Adrenal gland (tissue), 19 donors: ENCODE measurements at places on chromosomes 13 and 19.
A peak's percentile ranks its signal among the peaks of the same experiment; 100 is the strongest.

DNA sequence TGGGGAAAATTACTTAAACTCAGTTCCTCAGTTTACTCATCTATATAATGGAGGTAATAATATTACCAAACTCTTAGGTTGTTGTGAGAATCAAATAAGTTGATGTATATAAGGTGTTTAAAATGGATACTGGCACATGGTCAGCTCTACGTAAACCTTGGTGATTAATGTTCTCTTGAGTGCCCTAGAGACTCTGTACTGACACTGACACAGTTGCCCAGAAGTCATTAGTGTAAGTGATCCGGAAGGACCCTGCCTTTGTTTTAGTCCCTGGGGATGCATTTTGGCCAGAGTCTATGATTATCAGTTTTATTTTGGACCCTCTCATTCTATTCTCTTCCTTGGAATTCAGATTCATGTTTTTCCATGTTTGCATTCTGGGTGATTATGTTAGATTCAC is 31.9 kb downstream of the CHST8 start:
- no peaks in the 10 kb centered on the region for H3K36me3 ChIP-seq
- H3K4me3 ChIP-seq = no peak overlapping the region
- peaks cover 4% of the 10 kb centered on the region for H3K27me3 ChIP-seq
- no peak overlapping the region for H3K27ac ChIP-seq

DNA sequence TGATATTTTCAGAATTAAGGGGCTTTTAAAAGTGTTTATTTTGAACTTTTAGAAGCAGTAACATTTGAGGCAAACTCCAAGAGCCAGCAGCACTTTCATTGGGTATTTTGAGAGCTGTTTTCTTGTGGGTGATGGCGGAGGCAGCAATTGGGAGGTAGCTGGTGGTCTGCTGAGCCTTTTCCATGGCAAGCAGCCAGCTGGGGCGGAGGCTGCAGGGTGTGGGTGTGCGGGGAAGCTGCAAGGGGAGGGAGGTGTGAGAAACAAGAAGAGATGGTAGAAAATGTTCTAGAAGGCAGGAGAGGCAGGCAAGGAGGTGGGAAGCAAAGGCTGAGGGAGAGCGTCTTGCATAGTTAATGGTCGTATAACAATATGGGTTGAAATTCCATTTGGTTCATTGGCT is 223.4 kb upstream of the HTR2A start:
- no peaks in the 10 kb centered on the region for H3K36me3 ChIP-seq
- no peak overlapping the region for H3K27ac ChIP-seq
- H3K4me3 ChIP-seq = no peak overlapping the region
- no peak for DNase-seq
- H3K4me1 ChIP-seq = no peaks in the 10 kb centered on the region
- no peaks in the 10 kb centered on the region for H3K27me3 ChIP-seq

DNA sequence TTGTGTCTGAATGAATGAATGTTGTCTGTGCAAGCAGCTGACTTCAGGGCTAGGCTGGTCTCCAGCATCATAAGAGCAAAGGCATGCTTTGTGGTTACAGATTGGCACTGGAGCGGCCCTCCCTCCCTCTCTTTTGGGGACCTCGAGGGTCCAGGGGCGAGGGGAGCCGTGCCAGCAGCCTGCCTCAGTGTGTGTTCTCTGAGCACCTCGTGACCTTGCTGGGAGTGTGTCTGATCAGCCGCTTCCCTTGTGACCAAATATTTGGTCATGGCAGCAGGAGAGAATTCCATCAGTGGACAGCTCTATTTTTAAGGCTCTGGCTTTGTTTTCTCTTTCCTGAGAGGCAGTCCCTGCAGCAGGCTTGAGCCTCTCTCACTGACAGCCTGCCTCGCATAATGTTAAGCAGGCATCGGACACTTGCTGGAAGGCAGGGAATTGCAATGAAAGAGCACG is 329.7 kb downstream of the UQCRFS1 start:
- DNase-seq = no peak
- no peaks in the 10 kb centered on the region for H3K36me3 ChIP-seq
- no peak overlapping the region for H3K4me3 ChIP-seq
- H3K27me3 ChIP-seq = peaks cover 5% of the 10 kb centered on the region
- no peaks in the 10 kb centered on the region for H3K4me1 ChIP-seq

DNA sequence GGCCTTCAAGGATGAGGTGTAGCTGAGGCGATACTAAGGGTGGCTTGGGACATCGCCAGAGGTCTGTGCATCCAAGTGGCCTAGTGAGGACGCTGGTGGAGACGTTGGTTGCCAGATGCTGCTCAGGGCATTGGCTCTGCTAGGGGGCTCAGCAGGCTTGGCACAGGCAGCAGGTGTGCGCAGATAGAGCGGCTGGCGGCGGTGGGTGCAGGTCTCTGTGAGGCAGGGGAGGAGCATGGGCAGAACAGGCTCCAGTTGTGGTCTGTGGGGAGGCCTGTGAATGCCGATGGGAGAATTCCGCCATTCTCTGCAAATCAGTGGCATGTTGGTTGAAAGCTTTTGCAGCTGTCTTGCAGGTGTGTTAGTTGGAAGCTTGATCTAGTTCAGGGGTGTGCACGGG is 21.2 kb downstream of the PRAM1 start:
- H3K4me3 ChIP-seq = no peak overlapping the region
- H3K36me3 ChIP-seq = no peaks in the 10 kb centered on the region
- no peaks in the 10 kb centered on the region for H3K27me3 ChIP-seq
- DNase-seq = no peak

DNA sequence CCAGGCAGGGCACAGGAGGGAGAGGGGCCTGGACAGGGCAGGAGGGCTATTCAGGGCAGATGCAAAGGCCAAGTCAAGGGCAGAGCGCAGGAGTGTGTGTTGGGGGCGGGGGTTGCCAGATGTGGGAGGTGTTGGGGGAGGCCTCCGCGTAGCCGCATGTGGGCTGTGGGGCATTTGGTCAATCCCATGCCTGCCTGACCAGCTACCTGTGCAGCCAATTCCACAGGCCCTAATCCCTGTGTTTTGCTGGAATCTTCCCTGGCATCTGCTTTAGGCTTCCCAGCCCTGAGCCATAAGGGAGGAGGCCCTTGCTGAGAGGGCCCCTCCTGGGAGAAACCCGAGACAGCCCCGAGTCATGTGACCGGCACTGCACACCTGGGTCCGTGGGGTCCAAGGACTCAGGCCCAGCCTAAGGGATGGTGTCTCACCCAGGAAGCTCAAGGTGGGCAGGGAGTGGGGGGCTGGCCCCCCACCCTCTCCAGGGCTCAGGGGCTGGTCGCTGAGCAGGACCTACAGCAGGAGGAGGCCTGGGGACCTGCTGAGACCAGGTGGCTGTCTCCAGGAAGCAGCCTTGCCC is 20.3 kb downstream of the RFX1 start:
- H3K27me3 ChIP-seq = no peaks in the 10 kb centered on the region
- peaks cover 12% of the 10 kb centered on the region for H3K4me1 ChIP-seq
- H3K27ac ChIP-seq = peak overlapping the region; percentile 62
- no peak overlapping the region for H3K4me3 ChIP-seq

- H3K36me3 ChIP-seq = no peaks in the 10 kb centered on the region
- DNase-seq = no peak
- no peak overlapping the region for H3K4me3 ChIP-seq
- no peak overlapping the region for H3K27ac ChIP-seq
- H3K27me3 ChIP-seq = no peaks in the 10 kb centered on the region
Observed at GRCh38 chr13:23710366-23710765, 140.2 kb downstream of the TNFRSF19 start.

DNA sequence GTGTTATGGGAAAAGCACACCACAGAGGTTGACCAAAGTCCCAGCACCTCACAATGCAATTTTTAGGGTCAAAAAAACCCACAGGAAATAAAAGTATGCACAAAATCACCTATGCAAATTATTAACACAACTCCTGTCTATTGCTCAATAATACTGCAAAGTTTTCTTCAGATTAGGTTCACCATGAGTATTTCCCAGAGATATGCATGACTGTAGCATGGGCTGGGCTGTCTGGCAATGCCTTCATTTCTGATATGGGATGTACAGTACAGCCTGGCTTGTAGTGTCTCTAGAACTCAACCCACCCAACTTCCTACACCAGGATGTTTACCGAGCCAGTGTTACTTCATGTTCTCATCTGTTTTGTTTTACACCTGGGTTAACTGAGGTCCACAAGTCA is 698.7 kb upstream of the ARGLU1 start:
- no peak overlapping the region for H3K4me3 ChIP-seq
- H3K27me3 ChIP-seq = no peaks in the 10 kb centered on the region
- H3K27ac ChIP-seq = no peak overlapping the region
- H3K4me1 ChIP-seq = no peaks in the 10 kb centered on the region
- DNase-seq = no peak
- H3K36me3 ChIP-seq = no peaks in the 10 kb centered on the region

GRCh38 chr13:48232420-48233045 is 473 bp upstream of the ITM2B start:
- H3K27me3 ChIP-seq = no peaks in the 10 kb centered on the region
- H3K36me3 ChIP-seq = no peaks in the 10 kb centered on the region
- H3K4me3 ChIP-seq = peak overlapping the region; percentile 100
- H3K27ac ChIP-seq = peak overlapping the region; percentile 100

DNA sequence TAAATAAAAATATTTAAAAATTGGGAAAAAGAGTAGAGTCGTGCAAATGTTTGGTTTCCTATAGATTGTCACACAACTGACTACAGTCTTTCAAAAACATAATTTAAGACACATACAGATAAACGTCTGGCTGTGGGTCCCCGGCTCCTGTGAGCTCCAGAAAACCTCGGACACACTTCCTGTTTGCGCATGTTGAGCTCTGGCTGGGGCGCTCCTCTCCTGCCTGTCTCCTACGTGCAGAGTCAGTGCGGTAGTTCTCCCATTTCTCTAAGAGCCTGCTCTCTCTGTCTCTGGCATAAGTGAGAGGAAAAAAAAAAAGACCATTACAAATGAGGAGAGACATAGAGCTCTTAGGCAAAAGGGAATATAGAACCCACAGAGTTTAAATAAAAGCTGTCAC is 128.2 kb upstream of the OBI1 start:
- no peak for DNase-seq
- no peak overlapping the region for H3K4me3 ChIP-seq
- H3K36me3 ChIP-seq = no peaks in the 10 kb centered on the region
- no peaks in the 10 kb centered on the region for H3K4me1 ChIP-seq
- H3K27me3 ChIP-seq = no peaks in the 10 kb centered on the region

GRCh38 chr19:17406046-17406886 is 836 bp upstream of the BST2 start:
- H3K27ac ChIP-seq = peak overlapping the region; percentile 90
- no peak for DNase-seq
- H3K27me3 ChIP-seq = no peaks in the 10 kb centered on the region
- H3K36me3 ChIP-seq = no peaks in the 10 kb centered on the region
- peaks cover 49% of the 10 kb centered on the region for H3K4me1 ChIP-seq

DNA sequence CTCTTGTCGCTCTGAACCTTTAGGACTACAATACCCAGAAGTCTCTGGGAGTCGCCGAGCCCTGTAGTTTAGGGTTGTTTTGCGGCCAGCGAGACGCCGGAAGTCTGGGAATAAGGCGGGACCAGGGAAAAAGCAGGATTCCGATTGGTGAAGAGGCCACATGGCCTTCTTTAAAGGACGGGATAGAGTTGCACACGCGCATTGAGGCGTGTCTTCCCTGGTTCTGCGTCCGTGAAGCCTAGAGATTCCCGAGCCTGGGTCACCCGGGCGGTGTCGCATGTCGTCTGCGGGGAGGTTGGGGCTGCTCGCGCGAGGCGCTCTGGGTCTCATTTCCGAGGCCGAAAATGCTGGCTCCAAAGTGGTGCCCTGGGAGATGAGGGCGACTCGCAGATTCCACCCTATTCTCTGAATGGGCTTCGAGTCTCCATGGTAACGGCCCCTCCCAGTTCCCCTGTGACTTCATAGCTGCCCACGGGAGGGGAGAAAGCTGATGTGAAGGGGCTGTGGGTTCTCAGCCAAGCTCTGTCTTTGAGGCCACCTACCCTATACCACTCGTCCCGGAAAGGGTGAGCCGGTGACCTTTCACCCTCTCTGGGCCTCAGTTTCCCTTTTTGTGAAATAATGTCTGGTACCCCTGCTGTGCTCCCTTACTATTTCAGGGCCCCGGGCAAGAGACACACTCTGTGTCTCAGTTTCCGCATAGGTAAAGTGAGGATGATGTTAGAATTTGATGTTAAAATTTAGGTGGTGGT is 614 bp upstream of the ZSCAN5A start:
- H3K27ac ChIP-seq = peak overlapping the region; percentile 96
- DNase-seq = peak; percentile 96
- H3K27me3 ChIP-seq = no peaks in the 10 kb centered on the region
- peaks cover 5% of the 10 kb centered on the region for H3K4me1 ChIP-seq

DNA sequence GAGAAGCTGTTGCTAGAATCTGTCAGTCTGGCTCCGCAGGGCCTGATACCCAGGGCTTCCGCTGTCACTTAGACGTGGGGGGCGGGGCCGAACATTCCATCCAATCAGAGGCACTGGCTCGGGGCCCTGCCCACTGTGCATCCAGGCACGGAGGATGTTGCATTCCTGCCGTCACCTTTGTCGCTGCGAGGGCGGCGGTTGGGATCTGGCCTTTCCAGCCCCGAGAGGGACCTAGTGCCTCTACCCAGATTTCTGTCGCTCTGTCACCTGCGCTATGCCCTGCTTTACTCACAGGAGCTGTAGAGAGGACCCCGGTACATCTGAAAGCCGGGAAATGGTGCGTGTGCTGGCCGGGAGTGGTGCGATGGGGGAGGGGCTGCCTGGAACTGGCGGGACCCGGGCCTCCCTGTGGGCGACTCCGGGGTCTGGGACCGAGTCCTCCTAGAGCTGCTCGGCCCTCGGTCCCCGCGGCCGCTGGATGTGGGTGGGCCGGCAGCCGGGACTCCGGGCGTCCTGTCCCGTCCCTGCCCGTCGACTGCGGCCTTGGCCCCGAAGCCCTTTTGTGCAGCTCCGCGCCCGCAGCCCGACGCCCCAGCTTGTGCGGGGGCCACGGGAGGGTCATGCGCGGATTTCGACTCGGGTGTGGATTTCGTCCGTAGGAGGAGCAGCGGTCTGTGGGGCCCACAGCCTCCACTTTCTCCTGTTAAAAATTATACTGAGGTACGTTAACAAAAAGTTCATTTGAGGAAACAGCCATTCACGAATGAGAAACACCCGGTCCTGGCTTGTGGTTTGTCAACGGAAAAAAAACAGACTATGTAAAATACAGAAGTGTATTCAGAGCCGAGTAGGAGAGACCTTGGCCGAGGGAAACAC is at the start of gene ZNF439:
Gene ZNF439, plus strand, starts transcription at position 133 of the 876 bp plus-strand sequence. Its CDS starts 142 bp downstream, at position 275.
- peak within 1 kb of the TSS; percentile 67 for H3K27ac ChIP-seq
- no peaks in the 10 kb centered on the region for H3K27me3 ChIP-seq
- H3K36me3 ChIP-seq = no peaks in the 10 kb centered on the region
- peak; percentile 93 for DNase-seq
- H3K4me3 ChIP-seq = peak within 1 kb of the TSS; percentile 50
